Testis (tissue), 5 donors: ENCODE measurements at places on chromosomes 6 and 20.

- no peak for DNase-seq
Observed at GRCh38 chr20:47606983-47607613, 105.4 kb downstream of the NCOA3 start.

DNA sequence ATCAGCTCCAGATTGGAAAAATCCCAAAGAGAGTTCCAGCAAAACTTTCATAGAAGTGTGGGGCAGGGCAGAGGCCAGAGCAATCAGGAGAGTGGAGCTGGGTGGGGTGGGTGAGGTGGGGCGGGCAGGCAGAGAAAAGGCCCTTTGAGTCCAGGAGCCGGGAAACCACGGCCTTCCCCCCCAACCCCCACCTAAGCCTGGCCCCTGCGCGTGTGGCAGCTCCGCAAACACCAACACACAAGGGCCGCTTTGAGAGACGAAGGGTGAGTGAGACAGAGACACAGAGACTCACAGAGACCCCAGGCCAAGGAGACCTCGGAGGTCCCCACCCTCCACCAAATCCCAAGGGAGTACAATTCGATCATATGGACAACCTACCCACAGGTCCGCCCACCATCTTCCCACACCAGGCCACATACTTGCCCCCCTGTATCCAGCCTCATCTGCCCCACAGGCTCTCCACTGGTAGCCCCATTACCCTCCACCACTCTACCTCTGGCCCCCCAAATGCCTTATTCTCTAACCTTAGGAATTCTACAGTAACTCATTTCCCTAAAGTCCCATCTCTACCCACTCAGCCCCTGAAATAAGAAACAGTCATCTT is 1.7 kb downstream of the COL11A2 start:
- no peak for DNase-seq

GRCh38 chr6:100420711-100421110 is 44.0 kb downstream of the SIM1 start:
- DNase-seq, result no peak

DNA sequence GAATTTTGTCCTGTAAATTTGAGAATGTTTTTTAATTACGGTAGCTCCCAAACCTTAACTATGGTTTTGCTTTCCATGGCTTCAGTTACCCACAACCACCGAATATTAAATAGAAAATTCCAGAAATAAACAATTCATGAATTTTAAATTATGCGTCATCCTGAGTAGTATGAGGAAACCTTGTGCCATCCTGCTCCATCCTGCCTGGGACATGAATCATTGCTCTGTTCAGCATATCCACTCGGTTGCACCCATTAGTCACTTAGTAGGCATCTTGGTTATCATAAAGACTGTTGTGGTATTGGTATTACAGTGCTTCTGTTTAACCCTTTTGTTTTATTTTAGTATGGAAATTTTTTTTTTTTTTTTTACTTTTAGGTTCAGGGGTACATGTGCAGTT is 39.7 kb downstream of the KCNS1 start:
- no peak for DNase-seq

GRCh38 chr20:62700261-62700930 is 8.2 kb upstream of the NTSR1 start:
- no peak for DNase-seq

GRCh38 chr6:165159460-165159859 is 149.9 kb downstream of the C6orf118 start:
- DNase-seq, result no peak

- no peak for DNase-seq
Observed at GRCh38 chr6:149342525-149342924, 25.0 kb downstream of the TAB2 start.

DNA sequence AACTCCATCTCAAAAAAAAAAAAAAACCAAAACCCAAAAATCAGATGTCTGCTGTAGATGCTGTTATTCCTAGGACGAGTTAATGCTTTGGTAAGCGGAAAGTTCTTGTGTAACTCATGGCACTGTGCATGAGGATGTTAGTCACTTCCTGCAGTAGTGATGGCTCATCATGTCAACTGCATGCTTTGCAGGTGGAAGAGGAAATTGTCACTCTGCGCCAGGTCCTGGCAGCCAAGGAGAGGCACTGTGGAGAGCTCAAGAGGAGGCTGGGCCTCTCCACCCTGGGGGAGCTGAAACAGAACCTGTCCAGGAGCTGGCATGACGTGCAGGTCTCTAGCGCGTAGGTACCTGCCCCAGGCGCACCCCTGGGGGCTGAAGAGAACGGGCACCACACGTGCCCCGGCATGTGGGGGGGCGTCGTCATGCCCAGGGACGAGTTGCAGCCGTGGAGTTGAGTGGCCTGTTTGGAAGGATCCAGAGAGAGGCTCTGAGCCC is 8.5 kb downstream of the TPD52L2 start:
- no peak for DNase-seq

DNA sequence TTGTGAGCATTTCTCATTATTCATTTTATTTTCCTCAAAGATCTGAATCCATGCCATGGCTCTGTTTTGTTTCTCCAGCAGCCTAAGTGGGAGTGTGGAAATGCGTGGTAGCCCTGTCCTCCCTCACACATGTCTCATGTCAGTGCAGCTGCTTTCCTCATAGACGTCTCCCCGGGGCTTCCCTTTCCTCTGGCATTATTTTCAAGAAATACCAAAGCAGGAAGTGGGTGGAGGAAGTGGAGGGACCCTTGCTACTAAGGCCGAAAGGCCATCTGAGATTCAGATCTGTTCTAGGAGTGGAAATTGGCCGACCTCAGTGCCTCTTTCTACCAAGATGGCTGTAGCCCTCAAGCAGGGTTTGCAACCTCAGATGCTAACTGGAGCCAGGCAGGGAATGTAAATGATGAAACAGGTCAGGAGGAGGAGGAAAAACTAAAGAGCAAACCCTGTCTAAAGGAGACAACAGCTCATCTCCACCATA is 420.9 kb upstream of the PLCB4 start:
- DNase-seq, result peak; percentile 22

DNA sequence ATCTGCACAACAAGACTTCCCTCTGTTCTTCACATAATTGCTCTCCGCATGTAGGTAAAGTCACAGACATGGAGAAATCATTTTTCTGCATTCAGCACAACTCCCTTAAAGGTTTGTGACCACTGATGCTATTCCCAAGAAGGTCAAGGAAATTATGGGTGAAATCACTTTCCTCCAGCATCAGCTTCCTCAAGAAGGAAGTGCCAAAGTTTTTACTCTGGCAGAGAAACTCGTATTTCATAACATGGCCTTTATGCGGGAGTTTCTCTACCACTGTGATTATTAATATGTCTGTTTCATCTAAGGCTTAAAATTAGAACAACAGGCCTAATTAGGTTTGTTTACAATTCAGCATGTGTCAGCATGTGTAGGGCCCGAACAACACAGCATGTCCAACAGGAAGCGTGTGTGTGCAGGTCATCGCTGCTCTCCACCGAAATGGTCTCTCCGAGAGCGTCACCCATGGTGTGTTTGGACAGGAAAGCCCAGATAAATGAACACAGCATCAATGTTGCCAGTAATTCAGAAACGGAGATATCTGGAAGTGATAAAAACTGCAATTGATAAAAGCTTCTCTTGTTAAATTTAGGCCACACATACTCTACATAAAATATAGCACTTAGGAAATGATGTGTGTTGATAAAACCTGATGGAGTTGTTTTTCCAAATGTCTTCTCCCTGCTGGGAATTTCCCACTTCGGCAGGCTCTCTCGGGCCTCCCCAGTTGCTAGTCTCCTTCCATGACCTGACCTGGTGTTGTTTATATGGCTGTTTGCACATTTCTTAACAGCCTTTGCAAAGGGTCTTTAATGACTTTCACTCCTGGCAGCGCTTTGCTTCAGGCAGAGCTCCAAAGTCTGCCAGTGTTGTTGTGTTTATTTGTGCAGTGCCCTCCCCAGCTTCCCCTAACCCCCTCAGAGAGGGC is 265.1 kb upstream of the CEP162 start:
- no peak for DNase-seq

DNA sequence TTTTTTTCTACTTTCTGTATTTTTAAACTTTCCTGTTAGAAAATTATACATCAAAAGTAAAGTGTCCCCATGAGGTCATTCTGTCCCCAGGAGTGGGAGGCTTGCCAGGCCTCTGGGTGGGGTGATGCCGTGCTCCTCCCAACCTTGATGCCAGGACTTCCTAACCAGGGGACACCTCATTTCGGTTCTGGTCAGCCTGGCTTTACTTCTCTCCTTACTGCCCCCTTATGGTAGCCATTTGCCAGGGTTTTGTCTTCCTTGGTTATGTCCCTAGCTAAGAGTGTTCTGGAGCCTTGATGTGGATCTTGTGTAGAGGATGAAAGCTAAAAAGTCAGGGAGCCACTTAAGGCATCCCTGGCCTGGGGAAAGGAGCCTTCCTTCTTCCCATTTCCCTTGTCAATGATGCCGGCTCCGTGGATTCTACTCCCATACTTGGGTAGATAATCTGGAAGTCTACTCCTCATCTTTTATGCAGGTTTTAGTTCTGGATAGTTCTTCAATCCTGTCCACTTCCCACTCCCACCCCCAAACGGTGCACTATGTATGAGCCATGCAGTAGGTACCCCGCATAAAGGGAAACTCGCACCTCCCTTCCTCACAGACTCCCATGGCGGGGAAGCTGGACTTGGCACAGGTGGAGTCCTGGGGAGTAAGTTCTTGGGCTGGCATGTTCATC is 164.1 kb upstream of the SALL4 start:
- peak; percentile 86 for DNase-seq

- peak; percentile 40 for DNase-seq
Observed at GRCh38 chr6:7115543-7116231, 7.9 kb downstream of the RREB1 start.

DNA sequence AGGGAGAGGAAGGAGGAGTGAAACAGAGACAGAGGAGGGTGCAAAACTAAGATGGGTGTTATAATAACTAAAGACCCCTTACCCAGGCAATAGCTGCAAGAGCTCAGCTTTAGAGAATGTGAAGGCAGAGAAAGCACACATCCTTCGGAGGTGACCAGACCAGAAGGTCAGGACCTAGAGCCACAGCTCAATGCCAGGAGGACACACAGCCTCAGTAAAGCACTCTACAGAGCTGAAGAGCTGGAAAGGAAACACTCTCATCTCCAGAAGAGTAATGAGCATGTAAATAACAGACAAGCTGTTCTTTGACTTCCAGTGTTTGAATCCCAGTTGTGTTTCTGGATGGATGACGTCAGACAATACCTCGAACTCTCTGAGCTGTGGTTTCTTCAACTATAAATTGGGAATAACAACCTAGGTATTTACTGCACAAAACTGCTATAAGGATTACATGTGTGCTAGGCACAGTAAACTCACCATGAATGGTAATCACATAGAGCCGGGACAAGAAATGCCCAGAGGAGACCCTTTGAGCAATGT is 63.2 kb downstream of the MAP3K5 start:
- no peak for DNase-seq

- DNase-seq, result no peak
Observed at GRCh38 chr6:1485678-1486077, 96.3 kb downstream of the FOXF2 start.

DNA sequence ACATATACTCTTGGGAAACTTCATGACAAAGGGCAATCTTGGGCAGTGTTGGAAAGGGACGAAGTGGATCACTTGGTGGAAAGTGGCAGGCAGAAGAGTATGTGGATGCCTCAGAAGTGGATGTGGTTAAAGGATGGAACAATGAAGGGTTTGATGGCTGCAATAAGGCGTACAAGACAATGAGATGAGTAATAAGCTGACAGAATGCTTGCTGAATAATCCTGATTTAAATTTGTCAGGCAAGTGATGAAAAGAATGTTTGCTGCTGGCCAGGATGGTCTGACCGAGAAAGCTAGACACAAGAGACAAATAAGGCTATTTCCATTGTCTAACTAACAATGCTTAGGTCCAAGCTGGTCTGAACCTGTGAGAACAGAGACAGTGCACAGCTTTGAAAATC is 61.6 kb upstream of the CEP85L start:
- DNase-seq, result no peak

DNA sequence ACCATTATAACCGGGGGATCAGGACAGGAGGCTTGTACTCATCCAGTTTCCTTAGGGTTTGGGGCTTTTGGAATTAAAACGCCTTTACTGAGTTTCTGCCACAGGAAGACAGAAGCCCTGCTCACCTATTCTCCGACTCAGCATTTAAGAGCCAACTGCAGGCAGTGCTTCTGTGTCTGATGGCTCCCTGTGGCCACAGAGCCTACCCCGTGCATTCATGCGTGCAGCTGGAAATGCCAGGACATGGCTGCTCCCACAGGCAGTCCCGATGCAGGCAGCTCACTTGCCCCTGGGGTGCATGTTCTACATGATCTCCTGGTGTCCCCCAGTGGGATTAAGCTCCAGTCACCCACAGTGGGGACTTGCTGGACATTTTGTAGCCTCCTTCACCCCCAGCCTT is 22.2 kb downstream of the ZNF831 start:
- DNase-seq, result no peak

GRCh38 chr6:132388291-132388690 is 13.0 kb downstream of the MOXD1 start:
- no peak for DNase-seq

DNA sequence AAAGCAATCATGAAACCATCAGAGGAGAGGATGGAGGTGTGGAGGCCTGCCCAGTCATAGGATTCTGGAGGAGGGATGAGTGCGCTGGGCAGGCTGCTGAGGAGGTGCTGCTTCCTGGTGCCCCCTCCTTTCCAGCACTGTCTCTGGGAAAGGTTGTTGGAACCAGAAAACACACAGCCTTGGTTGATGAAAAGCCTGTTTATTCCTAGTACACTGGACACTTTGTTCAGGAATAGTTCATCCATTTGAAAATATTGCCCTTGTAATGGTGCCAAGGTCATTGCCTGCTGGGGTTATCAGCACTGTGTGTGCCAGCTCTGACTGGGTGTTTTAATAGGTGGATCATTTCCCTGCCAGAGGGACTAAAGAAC is 83.7 kb upstream of the ARMC2 start:
- DNase-seq, result peak; percentile 70

DNA sequence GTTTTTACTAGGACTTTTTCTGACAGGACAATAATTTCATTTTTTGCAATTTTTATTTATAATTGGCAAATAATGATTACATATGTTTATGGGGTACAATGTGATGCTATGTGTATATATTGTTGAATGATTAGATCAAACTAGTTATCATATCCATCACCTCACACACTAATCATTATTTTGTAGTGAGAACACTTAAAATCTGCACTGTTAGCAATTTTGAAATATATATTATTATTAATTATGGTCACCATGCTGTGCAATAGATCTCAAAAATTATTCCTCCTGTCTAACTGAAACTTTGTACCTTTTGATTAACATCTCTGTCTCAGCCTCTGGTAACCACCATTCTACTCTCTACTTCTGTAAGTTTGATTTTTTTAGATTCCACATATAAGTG is 378.7 kb downstream of the PLCB1 start:
- no peak for DNase-seq
